Ureter (tissue), 1 donor: ENCODE measurements at places on chromosomes 11 and 22.

GRCh38 chr22:21003782-21004181, 1.9 kb upstream of the THAP7 start:
- DNase-seq: no peak

- DNase-seq: no peak
Observed at GRCh38 chr11:123408619-123409455, 21.2 kb upstream of the GRAMD1B start.

GRCh38 chr22:24994070-24994763, 41.7 kb downstream of the KIAA1671 start:
- DNase-seq: no peak

DNA sequence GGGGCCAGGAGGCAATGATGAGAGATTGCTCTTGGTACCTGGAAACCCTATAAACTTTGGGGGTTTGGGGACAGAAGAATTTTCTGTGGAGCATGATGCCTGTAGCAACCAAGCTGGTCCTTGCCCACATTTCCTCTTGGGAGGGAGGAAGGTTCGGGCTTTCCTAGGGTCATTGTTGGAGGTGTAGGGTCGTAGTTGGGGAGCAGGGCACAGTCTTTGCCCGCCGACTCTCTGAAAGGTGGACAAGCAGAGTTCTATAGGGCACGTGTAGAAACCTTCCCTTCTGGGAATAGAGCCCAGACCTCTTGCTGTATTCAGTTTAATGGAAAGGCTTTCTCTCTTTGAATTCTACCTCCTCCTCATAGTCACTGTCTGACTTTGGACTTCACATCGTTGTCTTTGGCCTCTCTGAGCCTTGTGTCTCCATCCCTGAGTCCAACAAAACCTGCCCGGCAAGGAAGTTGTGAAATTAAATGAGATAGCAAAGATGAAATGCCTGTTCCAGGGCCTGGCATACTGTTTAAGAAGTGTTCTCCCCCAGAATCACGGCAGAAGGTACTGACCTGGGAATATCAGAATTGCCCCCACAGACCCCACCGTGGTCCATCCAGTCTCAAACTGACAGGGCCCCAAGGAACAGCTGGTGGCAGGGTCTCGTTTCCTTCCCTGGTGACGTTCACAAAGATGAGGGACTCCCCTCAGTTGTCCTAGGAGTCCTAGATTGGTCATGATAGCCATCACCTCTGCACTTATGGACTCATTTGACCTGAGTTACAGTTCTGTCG, 1.6 kb downstream of the PRDM11 start:
- no peak for DNase-seq

GRCh38 chr11:130827451-130828377, 88.6 kb downstream of the SNX19 start:
- no peak for DNase-seq

- DNase-seq: no peak
Observed at GRCh38 chr11:83336993-83337392, 50.8 kb upstream of the CCDC90B start.

- no peak for DNase-seq
Observed at GRCh38 chr11:11217289-11217928, 135.6 kb downstream of the CSNK2A3 start.

- DNase-seq: no peak
Observed at GRCh38 chr11:27716835-27717234, 16.6 kb upstream of the BDNF start.

DNA sequence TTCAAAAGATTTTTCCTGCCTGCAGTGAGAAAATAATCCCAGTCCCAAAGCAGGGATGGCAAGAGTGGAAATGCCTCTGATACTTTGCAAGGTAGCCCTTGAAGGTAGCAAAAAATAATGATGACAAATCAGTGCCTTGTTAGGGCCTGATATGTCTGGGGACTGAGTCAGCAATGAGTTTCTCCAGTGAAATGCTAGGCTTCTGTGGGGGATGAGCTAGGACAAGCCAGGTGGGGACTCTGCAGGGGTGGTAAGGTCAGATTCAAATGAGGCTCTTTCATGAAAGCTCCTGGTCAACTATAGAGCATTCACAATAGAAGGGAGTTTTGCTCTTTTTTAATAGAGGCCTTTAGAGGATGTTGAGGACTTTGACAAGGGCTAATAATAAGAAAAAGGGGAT, 77.7 kb downstream of the ME3 start:
- no peak for DNase-seq

GRCh38 chr22:41687901-41688364, 734 bp downstream of the SNU13 start:
- DNase-seq: no peak

GRCh38 chr22:20433686-20434241, 3.9 kb downstream of the SCARF2 start:
- no peak for DNase-seq

GRCh38 chr11:131656179-131656838, 285.9 kb downstream of the NTM start:
- DNase-seq: no peak

DNA sequence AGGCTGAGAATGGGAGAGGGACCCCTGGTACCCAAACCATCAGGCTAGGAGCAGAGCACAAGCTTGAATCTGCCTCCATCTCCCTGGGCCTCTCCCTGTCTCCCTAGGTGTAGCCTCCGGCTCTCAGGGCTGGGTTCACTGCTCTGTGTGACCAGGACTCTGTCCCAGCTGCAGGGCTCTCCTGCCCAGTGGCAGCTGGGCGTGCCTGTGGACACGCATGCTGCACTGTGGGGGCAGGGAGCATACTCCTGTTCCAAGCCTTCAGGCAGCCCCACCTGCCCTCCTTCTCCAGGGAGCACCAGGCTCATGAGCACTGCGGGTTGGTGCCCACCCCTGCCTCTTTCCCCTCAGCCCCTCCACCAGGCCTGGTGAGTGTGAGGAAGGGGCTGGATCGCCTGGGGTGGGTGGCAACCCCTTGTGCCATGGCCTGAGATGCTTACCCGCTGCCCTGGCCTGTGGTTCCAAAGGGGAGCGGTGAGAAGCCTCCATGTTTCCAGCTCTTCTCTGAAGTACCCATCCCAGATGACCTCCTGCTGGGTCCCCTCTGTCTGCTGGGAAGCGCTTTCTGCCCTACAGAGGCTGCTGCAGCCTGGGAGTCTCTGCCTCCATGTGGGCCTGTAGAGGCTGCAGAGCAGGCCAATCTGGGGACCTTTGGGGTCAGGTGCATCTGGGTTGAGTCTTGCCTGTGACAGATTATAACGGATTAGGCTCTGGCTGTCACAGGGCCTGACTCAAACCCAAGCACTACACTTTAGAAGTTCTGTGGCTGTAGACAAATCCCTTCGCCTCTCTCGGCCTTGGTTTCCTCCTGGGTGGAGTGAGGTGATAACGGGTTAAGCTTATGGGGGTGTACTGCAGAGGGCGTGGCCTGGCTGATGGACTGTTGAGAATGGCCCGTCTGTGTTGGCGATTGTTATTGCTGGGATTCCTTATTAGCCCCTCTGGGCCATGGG, 43.7 kb downstream of the WNT11 start:
- DNase-seq: no peak

- no peak for DNase-seq
Observed at GRCh38 chr11:77147668-77148321, 19.7 kb downstream of the MYO7A start.

GRCh38 chr22:43541462-43542407, 129.9 kb downstream of the MPPED1 start:
- no peak for DNase-seq

DNA sequence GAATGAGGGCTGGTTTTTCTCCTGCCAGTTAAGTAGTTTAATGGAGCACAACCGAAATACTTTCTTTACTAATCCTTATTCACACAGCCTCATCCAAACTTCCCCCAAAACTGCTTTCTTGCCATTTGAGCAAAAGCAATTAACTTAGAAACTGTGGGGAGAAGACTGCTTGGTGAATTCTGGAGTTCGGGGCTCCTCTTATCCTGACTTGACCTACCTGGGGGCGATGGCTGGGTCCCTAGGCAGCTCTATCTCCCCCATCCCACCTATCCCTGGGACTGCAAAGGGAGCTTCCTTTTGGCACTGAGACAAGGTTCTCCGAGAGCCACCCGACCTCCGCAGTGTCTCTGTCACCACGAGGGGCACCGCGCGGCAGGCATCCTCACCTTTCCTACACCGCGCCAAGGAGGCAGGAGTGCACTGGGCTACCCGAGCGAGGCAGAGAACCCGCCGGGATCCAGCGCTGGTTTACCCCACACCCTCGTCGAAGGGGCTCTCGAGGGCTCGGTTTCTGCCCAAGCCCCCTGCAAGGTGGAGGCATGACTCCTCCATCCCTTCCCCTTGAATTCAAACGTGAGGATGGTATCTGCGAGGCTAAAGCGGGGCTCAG, 759 bp downstream of the DESI1 start:
- peak; percentile 62 for DNase-seq

- DNase-seq: no peak
Observed at GRCh38 chr22:43491737-43492136, 79.9 kb downstream of the MPPED1 start.

GRCh38 chr22:26781596-26781995, 124.2 kb downstream of the MIAT start:
- DNase-seq: no peak

- no peak for DNase-seq
Observed at GRCh38 chr11:114664641-114665040, 13.7 kb upstream of the NXPE2 start.

- no peak for DNase-seq
Observed at GRCh38 chr11:3357994-3358676, 20.8 kb downstream of the ZNF195 start.

GRCh38 chr11:20000351-20001134, 159.7 kb downstream of the DBX1 start:
- no peak for DNase-seq

GRCh38 chr11:79332017-79332416, 108.8 kb downstream of the TENM4 start:
- no peak for DNase-seq

DNA sequence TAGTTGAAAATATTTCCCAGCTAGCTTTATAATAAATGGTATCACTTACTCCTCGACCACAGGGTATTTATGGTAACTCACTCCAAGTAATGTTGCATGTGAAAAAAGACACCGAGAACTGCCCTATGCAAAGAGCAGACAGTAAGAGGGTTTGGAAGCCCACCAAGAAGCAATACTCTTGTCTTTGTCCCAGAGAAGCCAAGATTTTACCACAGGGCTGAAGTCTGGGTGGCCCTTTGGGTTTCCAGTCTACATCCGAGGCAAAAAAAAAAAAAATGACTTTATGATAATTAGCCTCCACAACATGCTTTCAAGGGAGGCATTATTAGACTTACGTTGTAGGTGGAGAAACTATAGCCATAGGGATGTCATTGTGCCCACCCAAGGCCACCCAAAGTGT, 83.6 kb downstream of the CCDC34 start:
- no peak for DNase-seq

GRCh38 chr11:128336203-128336602, 251.2 kb downstream of the ETS1 start:
- peak; percentile 64 for DNase-seq

GRCh38 chr22:50206599-50206998, 5.8 kb downstream of the SELENOO start:
- no peak for DNase-seq

DNA sequence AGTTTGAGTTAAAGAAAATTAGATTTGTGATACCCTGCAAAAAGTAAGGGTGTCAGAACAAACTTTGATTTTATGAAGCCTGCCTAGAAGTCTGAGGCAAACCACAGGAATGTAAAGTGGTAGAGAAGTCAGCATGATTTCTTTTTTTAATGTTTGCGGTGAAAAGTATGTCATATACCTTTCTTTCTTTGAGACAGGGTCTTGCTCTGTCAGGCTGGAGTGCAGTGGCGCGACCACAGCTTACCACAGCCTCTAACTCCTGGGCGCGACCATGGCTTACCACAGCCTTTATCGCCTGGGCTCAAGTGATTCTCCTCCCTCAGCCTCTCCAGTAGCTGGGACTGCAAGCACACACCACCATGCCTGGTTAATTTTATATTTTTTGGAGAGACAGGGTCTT, 4.7 kb downstream of the API5 start:
- DNase-seq: no peak

- DNase-seq: no peak
Observed at GRCh38 chr11:44913502-44913901, 37.2 kb downstream of the TP53I11 start.

GRCh38 chr11:131666006-131666405, 295.6 kb downstream of the NTM start:
- no peak for DNase-seq
